Stimulated activated CD4-positive, alpha-beta T cell treated with anti-CD3 and anti-CD28 coated beads, Interleukin-4, amount 100 ng/mL, for 4 hours (primary cell): ENCODE measurements at places on chromosomes 7 and 10.

DNA sequence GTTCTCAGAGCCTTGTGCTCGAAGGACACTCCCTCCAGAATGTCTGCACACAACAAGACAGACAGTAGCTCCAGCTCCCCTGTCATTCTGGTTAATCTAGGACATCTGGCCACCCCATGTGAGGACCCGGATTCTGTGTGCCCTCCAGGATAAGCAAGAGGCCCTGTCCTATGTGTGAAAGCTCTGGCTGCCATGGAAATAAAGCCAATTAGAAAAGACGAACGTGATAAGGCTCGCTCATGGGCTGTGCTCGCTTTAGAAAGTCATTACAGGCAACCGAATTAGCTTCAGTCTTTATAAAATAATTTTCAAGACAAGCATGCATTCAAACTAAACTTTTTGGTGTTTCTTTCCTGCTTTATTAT is 263.4 kb downstream of the INHBA start:
- no peak for DNase-seq

DNA sequence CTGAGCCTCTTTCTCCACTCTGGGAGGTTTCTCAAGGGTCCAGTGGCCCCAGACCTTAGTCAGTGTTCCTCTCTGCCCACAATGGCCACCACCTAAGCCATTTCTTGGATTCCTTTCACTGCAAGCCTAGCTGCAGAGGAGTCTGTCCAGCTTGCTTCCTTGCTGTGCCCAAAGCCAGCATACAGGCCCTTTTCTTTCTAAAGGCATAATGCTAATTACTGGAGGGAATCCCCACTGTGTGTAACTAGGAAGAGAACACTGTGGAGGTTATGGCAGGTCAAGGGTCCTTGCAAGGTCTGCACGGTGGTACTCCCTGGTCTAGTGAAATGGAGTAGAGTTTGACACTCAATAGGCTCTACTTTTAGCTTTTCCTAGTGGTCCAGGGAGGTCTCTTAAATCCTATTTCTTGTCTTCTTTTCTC is 70.4 kb upstream of the CC2D2B start:
- DNase-seq, result no peak

GRCh38 chr10:78066012-78066411 is 32.3 kb downstream of the RPS24 start:
- no peak for DNase-seq

GRCh38 chr10:85124603-85125051 is 796.2 kb downstream of the CCSER2 start:
- DNase-seq, result no peak

DNA sequence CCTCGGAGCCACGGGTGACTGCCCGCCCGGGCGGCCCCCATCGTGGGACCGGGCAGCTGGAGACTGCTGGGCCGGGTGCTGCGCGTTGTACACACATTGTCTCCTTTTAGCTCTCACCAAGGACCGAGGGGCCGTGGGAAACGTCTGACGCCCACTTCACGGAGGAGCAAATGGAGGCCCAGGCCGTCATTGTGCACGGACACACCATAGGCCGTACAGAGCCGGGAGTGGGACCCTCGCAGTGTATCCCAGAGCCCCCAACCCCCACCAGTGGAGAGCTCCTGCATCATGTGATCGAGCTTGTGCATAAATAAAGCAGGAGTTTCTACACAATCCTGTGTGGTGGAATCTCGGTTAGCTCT is 722 bp downstream of the DENND10 start:
- DNase-seq, result no peak

DNA sequence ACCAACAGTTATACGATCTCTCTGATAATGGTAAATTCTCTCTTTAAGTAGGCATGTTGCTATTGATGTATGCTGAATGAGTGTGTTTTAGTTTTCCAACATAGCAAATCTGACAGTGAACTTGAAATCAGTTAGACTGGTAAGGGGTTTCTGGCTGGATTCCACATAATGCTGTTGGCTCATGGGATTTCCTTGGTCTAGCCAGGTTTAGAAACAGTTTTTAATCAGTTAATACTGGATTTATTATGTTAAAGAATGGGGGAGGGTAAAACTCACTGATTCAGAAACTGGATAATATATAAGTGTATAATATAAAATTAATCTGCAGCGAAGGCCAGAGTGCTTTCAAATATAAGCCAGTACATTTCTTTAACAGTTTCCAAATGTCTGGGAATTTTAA is 55.6 kb downstream of the PCDH15 start:
- no peak for DNase-seq
